ENCODE measurements at places on chromosomes 16 and 17.
A peak's percentile ranks its signal among the peaks of the same experiment; 100 is the strongest.

DNA sequence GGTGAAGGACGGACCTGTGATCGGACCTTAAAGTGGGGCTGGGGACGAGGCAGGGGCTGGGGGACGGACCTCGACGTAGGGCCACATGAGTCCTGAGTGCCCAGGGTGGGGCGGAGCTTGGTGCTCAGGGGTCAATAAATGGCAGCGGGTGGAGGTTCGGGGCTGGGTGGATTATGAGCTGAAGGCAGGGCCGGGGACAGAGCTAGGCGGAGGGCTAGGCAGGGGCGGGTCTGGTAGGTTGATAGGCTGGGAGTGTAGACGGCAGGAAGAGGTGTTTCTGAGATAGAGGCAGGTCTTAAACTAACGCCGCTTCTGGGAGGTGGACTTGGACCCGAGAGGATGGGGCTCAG lies 733 bp downstream of the CHRNB1 start:
- DNase-seq: peak; percentile 45

DNA sequence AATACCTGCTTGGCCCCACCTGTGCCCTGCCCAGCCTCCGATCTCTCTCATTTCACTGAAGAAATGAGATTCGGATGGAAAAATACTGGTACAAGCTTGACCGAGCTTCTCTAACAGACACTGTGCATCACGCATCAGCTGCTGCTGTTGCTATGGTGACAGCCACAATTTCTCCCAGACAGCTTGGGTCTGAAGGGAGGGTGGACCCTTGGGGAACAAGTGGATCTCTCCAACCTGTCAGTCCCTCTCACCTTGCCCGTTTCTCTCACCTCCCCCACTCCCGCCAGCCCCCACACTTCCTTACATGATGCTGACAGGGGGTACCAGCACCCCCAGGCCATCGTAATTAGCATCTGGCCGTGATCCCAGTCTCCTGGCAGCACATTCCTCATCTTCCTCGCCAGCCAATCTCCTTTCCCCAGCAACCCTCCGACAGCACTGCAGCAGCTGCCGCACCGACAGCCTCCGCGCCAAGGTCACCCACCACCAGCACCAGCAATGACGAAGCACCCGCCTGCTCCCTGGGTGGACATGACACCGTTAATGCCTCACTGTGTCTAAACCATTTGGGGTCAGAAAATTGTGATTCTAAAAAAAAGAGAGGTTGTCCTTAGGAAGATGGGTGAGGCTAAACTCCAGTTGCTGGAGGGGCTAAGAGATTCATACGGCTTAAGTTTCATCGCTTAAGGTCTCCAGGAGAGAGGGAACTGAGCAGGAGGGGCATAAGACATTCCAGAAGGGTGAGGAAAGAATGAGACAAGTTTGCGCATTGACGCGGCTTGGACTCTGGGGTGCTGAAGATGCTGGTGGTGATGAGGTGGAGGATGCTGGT lies 58.6 kb upstream of the TNRC6A start:
- DNase-seq: no peak

- no peak for DNase-seq
Observed at GRCh38 chr16:80317599-80318037, 223.2 kb upstream of the DYNLRB2 start.

GRCh38 chr17:75404731-75405364 lies 630 bp downstream of the GRB2 start:
- peak; percentile 72 for DNase-seq

DNA sequence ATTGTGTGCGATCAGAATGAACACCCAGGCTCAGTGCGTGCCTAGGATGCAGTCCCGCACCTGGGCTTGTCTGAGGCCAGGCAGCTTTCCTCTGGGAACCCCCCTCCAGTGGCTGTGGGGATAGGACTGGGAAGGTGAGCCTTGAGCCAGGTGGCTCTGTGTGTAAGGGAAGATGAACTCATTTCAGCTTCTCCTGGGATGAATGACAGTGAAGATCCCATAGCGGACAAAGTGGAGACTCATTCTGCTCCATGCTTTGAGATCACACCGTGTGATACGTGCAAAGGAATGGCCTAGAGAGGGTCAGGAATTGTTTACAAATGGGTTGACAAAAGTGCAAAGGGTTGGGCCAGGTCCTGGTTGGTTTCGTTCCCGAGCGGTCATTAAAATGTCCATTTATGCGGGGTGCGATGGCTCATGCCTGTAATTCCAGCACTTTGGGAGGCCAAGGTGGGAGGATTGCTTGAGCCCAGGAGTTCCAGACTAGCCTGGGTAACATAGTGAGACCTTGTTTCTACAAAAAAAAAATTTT lies 15.8 kb downstream of the GPRC5C start:
- DNase-seq: no peak

DNA sequence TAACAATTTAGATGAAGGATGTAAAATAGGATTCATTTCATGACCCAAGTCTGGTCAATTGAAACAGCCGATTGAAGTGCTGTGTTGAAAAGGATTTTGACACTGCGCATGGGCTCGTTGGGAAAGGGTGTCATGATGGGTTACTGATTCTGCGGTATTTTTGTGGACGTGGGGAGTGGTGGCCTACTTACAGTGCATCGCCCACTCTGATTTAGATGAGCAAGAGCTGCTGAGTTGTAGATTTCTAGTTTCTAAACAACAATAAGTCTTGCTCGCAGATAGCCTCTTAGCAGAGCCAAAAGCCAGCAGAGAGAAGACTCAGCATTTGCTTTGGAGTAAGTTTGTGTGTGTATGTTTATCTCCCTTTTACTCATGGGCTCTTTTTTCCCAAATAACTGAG lies 731.0 kb downstream of the MAF start:
- DNase-seq: no peak

GRCh38 chr16:74215249-74215648 lies 81.4 kb upstream of the PSMD7 start:
- DNase-seq: no peak

- peak; percentile 56 for DNase-seq
Observed at GRCh38 chr16:58628845-58629732, 537 bp downstream of the CNOT1 start.

DNA sequence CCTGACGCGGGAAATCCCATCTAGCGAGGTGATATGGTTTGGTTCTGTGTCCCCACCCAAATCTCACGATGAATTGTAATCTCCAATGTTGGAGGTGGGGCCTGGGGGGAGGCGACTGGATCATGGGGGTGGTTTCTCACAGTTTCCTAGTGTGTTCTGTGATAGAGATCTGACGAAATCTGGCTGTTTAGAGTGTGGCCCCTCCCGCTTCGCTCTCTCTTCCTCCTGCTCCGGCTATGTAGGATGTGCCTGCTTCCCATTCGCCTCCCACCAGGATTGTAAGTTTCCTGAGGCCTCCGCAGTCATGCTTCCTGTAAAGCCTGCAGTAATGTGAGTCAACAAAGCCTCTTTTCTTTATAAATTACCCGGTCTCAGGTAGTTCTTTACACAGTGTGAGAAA lies 31.6 kb downstream of the IFT140 start:
- no peak for DNase-seq

GRCh38 chr17:57794841-57795240 lies 49.7 kb upstream of the CCDC182 start:
- no peak for DNase-seq

DNA sequence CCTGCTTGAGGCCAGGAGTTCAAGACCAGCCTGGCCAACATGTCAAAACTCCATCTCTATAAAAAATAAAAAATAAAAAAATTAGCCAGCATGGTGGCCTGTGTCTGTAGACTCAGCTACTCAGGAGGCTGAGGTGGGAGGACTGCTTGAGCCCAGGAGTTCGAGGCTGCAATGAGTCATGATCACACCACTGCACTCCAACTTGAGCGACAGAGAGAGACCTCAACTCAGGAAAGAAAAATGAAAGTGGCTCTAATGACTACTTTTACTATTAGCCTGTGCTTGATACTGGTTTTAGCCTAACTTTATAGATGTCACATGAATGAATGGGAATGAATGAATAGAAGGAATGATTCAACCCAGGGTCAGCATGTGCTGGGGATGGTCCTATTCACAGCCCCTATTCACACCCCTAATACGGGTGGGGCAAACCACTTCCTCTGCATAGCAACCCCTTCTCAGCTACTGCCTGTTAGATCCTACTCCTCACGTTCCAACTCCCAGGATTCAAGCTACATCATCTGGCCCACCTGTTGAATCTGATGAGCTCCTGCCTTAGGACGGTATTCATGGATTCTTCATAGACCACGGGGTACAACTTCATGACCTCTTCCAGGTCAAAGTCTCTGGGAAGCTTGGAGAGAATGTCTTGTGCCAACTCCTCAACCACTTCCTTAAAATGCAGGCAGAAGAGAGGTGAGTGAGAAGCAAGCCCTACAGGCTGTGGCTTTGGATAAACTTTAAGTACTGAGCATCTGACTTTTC lies 40.5 kb downstream of the LYRM1 start:
- peak; percentile 7 for DNase-seq

- no peak for DNase-seq
Observed at GRCh38 chr16:61791464-61791863, 244.8 kb downstream of the CDH8 start.

DNA sequence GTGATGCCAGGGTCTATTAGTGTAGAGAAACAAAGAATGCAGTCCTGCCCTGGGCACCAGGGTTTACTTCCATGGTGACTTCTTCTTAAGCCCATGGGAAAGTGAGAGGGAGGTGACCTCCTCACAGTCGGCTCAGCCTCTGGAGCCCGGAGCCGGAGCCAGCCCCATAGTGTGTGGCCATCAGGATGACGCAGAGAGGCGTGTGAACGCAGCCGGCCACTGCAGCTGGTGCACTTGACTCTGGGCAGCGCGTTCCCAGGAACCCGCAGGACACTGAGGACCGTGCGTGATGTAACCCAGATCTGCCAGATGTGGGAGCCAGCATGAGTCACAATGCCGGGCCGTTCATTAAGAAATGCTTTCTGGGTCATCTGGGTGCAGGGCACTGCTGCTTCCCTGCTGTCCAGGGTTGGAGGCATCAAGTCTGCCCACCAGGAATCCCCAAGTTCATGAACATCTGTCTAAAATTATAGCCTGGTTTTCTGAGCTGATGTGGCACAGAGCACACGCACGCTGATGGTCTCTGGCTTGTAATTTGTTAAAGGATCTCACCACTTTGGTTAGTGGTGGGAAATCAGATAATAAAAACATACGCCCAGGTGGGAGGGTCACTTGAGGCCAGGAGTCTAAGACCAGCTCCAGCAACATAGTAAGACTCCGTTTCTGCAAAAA lies 114.1 kb downstream of the PITPNC1 start:
- no peak for DNase-seq

DNA sequence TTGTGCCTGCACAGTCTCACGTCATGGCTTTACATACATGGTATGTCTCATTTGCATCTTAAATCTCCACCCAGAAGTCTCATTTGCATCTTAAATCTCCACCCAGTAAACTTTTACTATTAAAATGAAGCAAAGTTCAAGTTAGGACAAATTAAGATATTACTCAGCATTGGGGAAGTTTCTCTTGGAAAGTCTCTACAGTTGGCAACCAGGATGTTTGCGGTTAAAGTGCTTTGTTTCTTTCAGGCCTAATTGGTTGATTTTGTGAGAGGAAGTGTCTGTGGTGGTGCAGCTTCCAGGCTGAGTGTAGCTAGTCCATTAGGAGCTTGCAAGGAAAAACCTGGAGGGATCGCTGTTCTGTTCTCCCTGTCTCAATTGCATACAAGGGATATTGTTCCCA lies 1373.3 kb upstream of the GOT2 start:
- no peak for DNase-seq

- no peak for DNase-seq
Observed at GRCh38 chr16:54657058-54657708, 273.5 kb upstream of the IRX5 start.

GRCh38 chr17:50547736-50548083 lies 736 bp downstream of the SPATA20 start:
- DNase-seq: no peak

- no peak for DNase-seq
Observed at GRCh38 chr17:65456368-65457151, 104.9 kb downstream of the AXIN2 start.

- DNase-seq: no peak
Observed at GRCh38 chr17:33651686-33652085, 358.6 kb upstream of the ASIC2 start.

Data from stimulated activated naive CD8-positive, alpha-beta T cell treated with anti-CD3 and anti-CD28 coated beads, Interleukin-15, amount 100 ng/mL, for 72 hours (primary cell).